IPS DF 6.9 (cell line): ENCODE measurements at places on chromosomes 3 and 15.

DNA sequence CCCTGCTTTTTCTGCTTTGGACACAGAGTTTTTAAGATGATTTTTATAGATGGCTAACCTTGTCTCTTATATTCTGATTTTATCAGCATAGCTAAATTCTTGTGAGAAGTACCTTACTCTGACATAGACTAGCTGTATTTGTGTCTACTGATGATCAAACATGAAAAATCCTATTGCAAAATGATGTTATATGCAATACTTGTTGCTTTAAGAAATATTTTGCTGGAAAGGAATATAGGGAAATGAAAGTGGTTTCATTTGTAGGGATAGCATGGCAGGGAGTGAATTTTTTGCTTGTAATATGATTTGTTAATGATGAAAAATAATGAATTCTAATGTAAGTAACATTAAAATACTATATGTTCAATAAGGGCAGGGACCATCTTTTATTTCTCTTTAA lies 35.9 kb downstream of the CFAP91 start:
- no peaks in the 10 kb centered on the region for H3K27me3 ChIP-seq
- H3K27ac ChIP-seq = no peak overlapping the region
- DNase-seq = no peak
- no peak overlapping the region for H3K4me3 ChIP-seq
- H3K36me3 ChIP-seq = no peaks in the 10 kb centered on the region

DNA sequence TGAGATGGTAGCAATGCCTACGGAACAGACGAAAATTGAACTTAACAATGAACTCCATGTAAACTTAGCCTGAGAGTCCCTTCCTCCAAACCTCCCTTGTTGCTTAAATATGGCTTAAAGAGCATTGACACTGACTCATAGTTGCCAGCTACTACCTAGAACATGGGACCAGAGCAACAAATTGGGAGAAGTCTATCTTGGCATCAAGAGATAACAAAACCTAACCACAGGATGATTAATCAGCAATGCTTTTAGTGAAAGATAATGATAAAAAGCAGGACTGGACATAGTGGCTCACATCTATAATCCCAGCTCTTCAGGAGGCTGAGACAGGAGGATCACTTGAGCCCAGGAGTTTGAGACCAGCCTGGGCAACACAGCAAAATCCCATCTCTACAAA lies 117.8 kb upstream of the MNS1 start:
- H3K4me3 ChIP-seq = no peak overlapping the region
- no peaks in the 10 kb centered on the region for H3K27me3 ChIP-seq
- no peak for DNase-seq
- no peak overlapping the region for H3K27ac ChIP-seq

DNA sequence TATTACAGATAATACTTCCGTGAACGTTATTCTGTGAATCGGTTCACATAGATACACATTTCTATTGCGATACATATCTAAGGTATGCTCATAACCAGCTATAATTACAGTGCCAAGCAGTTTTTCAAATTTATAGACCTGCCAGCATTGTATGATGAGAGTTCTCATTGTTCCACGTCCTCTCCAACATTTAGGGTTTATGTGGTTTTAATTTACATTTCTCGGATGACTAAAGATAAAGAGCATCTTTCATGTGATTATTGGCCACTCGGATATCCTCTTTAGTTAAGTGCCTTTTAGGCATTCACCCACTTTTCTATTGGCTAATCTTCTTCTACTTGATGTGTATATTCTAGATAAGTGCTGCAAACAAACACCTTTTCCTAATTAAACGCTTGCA lies 134.7 kb upstream of the CCDC54 start:
- H3K4me3 ChIP-seq = no peak overlapping the region
- H3K27me3 ChIP-seq = no peaks in the 10 kb centered on the region
- DNase-seq = no peak
- H3K4me1 ChIP-seq = no peaks in the 10 kb centered on the region

- no peak overlapping the region for H3K27ac ChIP-seq
- no peaks in the 10 kb centered on the region for H3K36me3 ChIP-seq
- no peaks in the 10 kb centered on the region for H3K4me1 ChIP-seq
- DNase-seq = no peak
Observed at GRCh38 chr3:25713341-25713985, 48.8 kb upstream of the TOP2B start.

DNA sequence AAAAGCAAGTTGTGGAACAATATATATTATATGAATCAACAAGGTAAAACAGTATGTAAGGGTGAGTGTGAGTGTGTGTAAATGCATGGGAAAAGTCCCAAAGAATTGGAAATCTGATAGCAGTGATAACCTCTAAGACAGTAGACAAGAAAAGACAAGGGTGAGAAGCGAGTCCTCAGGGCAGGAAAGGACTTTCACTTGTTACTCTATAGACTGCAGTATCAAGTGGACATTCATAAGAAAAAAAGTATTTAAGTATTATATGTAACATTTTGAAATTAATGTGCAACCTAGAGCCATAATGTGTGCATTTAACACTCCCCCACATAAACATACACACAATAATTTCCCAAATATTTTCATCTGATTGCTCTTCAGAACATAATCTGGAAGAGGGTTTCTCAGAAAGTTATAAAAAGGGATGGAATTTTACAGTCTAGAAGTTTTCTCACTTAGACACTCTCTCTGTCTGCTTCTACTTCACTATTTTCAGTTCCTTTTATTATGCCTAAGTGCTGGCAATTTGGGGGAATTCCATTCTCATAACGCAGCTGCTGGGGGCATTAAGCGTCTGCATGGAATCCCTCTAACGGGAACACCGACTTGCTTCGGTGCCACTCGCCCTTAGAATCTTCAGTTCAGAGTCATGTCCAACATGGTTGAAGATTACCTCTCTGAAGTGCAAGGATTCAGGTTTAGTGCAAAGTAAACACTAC lies 50.0 kb upstream of the CDIN1 start:
- H3K27ac ChIP-seq = no peak overlapping the region
- no peak for DNase-seq
- no peaks in the 10 kb centered on the region for H3K36me3 ChIP-seq

DNA sequence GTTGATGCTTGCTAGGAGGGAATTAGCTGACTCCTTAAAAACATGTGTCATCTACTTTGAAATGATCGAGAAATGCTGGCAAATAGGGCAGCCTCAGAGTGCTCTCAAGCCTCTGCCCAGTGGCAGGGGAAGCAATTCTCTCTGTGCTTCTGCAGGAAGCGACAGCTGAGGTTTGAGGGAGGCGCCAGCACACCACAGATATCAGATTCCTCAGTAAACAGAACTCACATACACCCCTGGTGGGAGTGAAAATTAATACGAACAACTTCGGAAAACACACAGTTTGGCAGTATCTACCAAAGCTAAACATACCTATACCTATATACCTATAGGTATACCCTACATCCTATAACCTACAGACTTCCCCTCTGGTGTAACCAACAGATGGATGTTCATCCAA lies 61.3 kb downstream of the NSMCE3 start:
- H3K36me3 ChIP-seq = no peaks in the 10 kb centered on the region
- no peaks in the 10 kb centered on the region for H3K27me3 ChIP-seq
- no peaks in the 10 kb centered on the region for H3K4me1 ChIP-seq
- H3K27ac ChIP-seq = no peak overlapping the region
- no peak overlapping the region for H3K4me3 ChIP-seq

- H3K4me1 ChIP-seq = no peaks in the 10 kb centered on the region
- no peak overlapping the region for H3K27ac ChIP-seq
- H3K27me3 ChIP-seq = no peaks in the 10 kb centered on the region
- no peak for DNase-seq
Observed at GRCh38 chr3:38669668-38670067, 20.2 kb upstream of the SCN5A start.

DNA sequence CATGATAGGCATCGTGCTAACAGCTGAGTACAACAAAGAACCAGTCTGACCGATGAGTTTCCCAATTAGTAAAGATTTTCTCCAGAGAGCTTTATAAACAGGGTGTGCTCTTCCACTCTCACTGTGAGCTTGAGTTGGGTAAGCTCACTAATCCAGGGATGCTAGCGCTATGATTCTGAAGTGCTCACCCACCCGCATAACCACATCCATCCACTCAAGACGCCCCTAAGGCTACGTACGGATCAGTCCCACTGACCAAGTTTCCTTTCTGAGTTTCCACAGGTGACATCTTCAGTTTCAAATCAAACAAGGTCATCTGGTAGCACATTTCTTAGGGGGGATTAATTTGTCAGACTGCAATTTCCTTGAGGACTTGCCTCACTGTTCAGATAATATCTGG lies 141.1 kb upstream of the ABI3BP start:
- no peaks in the 10 kb centered on the region for H3K27me3 ChIP-seq
- H3K36me3 ChIP-seq = no peaks in the 10 kb centered on the region
- no peaks in the 10 kb centered on the region for H3K4me1 ChIP-seq
- no peak overlapping the region for H3K27ac ChIP-seq
- DNase-seq = no peak
- no peak overlapping the region for H3K4me3 ChIP-seq
